Kidney (tissue), 22 donors: ENCODE measurements at places on chromosomes 12 and 14. TPM values are rescaled to one million over a fixed set of nuclear protein-coding genes. Genes with fewer than 3 reads are reported as not detected.
A peak's percentile ranks its signal among the peaks of the same experiment; 100 is the strongest.

- DNase-seq = no peak
Measured at GRCh38 chr14:68951035-68951797, 27.9 kb downstream of the ACTN1 start.

- no peak for DNase-seq
Measured at GRCh38 chr14:20690848-20691640, 2.5 kb downstream of the ANG start.

DNA sequence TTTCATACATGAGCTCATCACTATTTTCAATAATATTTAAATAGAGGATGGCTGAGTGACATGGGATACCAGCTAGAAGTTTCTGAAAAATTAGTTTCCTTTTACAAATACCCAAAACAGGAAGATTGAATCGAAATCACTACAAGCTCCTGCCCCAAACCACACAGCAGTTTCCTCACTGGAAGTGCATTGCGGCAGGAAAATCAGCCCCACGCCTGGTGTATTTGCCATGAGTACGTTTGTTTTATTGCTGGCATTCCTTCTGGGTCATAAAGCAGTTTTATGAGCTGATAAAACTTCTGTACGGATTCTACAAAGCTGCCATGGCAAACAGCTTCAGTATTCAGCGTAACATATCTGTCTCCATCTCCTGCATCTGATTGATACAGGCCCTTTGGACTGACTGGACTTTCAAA, 23.7 kb downstream of the CDC42BPB start:
- no peak for DNase-seq

GRCh38 chr14:104249089-104249488, 110.7 kb downstream of the KIF26A start:
- DNase-seq = no peak

GRCh38 chr14:93857500-93858283, 69.4 kb upstream of the PRIMA1 start:
- peak; percentile 66 for DNase-seq

DNA sequence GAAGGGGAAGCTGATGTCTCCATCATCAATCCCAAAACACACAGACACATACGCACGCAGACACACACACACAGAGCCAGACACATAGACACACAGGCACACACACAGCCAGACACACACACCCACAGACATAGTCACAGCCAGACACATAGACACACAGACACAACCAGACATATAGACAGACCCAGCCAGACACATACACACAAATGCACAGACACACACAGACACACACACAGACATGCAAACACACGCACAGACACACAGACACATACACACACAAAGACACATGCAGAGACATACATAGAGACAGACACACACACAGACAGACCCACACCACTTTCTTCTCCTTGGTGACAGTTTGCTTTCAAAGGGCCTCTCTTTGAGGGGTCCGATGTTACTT, 6.3 kb downstream of the CCDC197 start:
- no peak for DNase-seq

SSPN gene
- polyA plus RNA-seq = 3.2 TPM

MCRS1 gene
- 60.4 TPM for polyA plus RNA-seq

WIF1 gene
- not detected for polyA plus RNA-seq
